ENCODE measurements at places on chromosomes 4 and X.

- DNase-seq = peak; percentile 39
Observed at GRCh38 chrX:38260231-38260630, 39.6 kb upstream of the SRPX start.

DNA sequence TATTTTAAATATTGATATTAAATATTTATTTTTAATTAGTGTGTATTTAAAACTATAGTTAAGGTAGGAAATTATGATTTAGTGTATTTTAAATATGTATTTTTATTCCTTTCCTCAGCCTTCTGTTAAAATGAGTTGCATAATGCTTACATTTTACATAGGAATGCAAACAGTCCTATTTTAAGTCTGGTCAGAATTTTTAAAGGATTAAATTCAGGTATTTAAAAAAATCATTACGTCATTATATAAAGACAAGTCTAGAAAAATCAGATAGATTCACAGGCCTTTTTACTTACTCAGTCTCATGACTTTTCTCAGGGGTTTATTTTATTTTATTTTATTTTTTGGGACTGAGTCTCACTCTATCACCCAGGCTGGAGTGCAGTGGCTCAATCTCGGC is 50.4 kb upstream of the RPA4 start:
- DNase-seq = no peak

DNA sequence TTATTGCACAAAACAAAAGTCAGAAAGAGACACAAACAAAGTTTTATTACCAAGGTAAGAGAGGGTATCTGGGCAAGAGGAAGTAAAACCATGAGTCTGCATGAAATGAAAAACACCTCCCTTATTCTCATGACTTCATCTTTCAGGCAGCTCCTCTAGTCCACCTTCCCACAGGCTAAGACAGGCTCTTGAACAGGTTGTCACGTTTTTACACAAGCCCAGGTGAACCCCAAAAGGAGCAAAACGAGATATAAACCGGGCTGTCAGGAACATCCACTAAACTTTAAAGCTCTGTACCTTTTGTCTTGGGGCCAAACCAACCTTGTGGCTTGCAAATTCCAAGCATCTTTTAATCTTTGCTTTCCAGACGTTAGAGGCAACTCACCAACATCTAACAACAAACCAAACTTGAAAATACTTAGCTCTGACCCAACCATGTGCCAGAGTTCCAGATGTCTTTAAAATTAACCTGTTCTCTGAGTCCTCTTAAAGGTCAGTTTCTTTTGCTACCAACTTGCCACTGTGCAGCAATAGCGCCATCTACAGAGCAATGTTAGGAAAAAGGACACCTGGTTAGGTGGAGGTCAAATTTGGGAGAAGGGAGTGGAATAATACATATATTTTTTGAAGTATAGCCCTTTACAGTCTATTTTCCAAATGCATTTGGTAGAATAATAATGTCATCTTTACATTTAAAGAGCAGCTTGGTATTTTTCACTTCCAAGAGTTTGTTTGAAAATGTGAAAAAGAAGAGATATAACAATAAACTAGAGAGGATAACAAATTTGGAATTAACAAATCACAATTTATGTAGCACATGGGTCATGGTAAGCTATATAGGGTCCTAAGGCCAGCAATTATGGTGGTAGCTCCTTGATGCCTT is 73.1 kb downstream of the QRFPR start:
- DNase-seq = peak; percentile 56

DNA sequence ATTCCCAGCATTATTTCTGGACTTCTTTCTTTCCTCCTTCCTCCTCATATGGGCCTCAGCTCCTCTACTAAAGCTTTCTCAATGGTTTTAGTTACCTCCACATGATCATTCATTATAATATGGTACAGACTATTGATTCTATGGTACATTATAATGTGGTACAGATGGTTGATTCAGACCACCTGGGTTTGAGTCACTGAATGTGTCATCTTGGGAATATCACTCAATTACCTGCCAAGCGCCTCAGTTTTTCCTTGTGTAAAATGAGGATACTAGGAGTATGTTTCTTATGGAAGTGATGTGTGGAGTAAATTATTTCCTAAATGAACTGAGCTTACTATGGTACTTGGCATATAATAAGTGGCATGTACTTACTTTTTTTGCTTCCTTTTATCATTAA is 27.7 kb downstream of the SLIT2 start:
- no peak for DNase-seq

- DNase-seq = no peak
Observed at GRCh38 chrX:40727093-40727492, 8.2 kb downstream of the MED14 start.

DNA sequence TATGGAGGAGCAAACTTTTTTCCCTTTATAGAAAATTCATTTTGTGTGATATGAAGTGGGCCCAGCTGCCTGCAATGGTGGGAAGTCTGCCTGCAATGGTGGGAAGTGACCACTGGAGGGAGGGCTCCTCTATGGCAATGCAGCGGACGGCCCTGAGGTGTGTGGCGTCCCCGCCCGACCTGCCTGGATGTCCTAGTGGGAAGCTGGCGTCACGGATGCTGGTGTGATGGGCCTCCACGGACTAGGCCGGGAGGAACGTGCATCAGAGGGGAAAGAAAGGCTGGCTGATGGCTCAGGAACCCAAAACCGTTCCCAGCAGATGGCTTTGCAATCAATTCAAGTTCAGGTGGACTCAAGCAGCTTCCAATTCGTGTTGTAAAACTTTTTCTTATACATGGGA is 177.9 kb downstream of the AFAP1 start:
- peak; percentile 87 for DNase-seq

- no peak for DNase-seq
Observed at GRCh38 chr4:22573198-22573597, 57.3 kb upstream of the ADGRA3 start.

DNA sequence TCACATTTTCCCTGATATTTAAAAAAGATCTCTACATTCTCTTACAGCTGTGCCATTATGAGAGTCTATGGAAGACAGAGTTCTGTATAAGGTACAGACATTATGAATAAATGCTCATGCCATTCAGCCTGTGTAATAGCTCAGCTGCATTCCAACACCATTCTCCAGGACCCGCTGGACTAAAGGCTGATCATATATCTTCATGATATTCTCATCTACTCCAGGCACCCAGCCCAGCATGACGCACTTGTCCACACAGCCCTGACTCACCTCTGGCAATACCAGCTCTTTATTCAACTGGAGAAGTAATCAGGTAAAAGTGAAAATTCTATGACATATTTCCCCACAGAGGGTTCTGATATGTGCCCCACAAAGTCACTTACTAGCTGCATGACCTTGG is 437.5 kb upstream of the FGF16 start:
- DNase-seq = no peak

DNA sequence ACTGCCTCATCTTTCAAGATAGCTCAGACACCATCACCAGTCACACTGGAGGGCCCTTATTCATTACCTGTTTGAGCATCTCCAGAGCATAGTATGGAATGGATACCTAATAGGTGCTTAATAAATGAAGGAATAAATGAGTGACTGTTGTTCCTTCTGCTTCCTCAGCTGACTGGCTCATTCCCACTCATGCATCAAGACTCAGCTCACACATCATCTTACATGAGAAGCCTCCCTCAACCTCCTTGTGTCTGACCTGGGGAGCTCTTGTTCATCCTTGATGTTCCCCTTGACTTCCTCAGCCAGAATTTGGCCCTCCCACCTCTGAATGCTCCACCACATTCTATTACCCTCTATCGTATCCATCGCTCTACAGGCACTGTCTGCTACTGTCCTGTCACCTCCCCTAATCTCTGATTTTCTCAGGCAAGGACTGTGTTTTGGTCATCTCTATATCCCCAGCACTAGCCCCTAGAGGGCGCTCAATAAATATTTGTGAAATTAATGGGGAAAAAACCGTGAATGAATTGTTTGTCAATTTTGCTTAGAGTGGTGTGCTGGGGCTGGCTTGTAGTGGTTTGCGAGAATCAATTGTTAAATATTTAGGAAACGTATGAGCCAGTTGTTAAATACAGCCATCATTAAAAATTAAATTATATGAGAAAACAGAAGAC is 88.3 kb downstream of the NHSL2 start:
- peak; percentile 40 for DNase-seq

GRCh38 chr4:125420526-125420925 is 105.8 kb downstream of the FAT4 start:
- no peak for DNase-seq

- DNase-seq = no peak
Observed at GRCh38 chr4:150960818-150961217, 54.3 kb downstream of the LRBA start.

GRCh38 chr4:145436796-145437195 is 44.9 kb upstream of the SMAD1 start:
- DNase-seq = no peak

GRCh38 chr4:39682138-39682537 is 15.8 kb upstream of the UBE2K start:
- DNase-seq = peak; percentile 61

GRCh38 chrX:133681421-133681820 is 266.1 kb upstream of the GPC4 start:
- DNase-seq = no peak

- no peak for DNase-seq
Observed at GRCh38 chr4:23368081-23368697, 521.7 kb downstream of the PPARGC1A start.

DNA sequence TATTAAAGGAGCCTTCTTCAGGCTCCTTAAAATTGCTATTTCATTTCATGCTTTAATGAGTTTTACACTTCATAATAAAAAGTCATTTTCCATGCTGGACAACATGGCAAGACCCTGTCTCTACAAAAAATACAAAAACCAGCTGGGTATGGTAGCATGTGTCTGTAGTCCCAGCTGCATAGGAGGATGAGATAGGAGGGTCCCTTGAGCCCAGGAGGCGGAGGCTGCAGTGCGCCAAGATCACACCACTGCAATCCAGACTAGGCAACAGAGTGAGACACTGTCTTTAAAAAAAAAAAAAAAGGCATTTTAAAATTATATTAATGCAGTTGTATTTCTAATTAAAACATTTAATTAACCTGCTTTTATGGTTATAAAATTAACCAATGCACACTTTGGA is 49.2 kb downstream of the PDS5A start:
- DNase-seq = no peak

- no peak for DNase-seq
Observed at GRCh38 chr4:158129694-158130093, 43.1 kb downstream of the GASK1B start.

DNA sequence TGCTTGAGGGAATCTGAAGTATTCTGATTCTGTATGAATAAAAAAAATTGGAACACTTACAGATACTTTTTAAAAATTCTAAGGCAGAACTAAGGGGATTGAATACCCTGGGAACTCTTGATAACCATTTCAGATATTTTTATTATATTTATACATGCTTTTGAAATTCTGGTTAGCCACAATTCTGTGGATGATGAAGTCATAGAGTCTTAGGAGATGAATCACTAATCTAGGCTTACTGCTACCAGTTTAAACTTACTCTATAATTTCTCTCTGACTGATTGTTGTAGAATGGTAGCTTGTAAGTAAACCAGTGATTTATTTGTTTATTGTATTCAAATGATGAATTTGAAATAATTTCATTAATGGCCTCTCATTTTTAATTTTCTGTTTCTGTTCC is 11.4 kb upstream of the SLAIN2 start:
- DNase-seq = no peak

DNA sequence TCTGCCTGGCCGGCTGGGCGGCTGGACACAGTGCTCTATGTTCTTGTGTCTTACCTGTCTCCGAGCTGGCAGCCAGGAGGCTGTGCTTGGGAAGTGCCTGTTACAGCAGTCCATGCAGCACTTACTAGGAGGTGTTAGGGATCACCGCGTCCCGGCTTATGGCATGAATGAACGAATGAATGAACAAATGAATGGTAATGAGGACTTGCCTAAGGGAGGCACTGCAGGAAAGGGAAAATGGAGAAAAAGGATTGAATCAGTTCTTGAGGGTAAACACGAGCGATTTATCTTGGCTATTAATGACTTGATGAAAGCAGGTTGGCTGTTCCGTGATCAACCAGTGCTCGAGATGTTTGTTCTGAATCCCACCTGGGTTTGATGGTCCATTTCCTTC is 31.1 kb downstream of the TBC1D14 start:
- DNase-seq = no peak

GRCh38 chrX:103533511-103534216 is 14.4 kb upstream of the RAB40A start:
- DNase-seq = peak; percentile 17

DNA sequence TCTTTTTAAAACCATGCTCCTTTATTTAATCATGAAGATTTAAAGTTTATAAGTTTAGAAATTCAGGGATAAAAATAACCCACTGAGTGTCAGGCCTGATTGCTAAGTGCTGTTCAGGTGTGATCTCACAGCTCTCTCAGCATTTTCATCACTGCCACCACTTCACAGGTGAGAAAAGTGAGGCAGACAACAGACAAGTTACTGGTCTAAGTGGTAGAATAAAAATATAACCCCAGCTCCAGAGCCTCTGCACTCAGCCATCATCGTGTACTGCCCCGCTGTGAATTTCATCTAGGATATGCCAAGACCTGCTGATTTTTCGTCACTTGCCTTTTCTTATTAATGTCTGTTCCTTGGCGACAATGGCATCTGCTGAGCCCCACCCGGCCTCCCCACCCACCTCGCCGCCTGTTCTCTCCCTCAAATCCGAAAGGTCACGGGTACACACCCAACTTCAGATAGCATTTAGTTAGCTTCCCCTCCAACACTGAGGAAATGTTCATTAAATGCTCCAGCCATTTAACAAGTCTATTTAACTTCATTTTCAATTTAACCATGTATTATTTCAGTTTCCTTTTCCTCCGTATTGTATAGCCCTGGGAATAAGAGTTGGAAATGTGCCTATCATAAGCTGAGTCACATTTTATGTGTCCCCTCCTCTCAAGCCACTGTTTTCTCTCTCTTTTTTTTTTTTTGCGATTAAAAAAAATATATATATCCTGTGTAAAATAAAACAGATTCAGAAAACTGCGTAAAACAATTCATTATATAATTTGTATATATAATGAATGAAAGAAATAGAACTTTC is 236.5 kb downstream of the CBR4 start:
- no peak for DNase-seq

DNA sequence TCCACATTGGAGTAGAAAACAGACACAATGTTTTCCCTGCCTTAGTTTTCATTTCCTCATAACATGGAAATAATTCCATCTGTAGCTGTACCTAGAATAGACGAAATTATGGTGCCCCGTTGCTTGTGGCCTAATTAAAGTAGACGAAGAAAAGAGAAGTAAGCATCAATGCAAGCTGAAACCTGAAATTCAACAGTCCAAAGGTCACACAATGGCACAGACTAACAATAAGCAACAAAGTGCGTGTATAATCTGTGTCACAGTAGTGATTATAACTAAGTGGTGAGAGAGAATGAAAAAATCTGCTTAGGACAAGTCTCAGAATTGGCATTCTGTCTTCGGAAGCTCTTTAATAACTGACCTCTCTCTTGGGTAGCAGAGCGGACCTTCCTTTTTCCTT is 24.3 kb downstream of the MAGEB17 start:
- DNase-seq = no peak

DNA sequence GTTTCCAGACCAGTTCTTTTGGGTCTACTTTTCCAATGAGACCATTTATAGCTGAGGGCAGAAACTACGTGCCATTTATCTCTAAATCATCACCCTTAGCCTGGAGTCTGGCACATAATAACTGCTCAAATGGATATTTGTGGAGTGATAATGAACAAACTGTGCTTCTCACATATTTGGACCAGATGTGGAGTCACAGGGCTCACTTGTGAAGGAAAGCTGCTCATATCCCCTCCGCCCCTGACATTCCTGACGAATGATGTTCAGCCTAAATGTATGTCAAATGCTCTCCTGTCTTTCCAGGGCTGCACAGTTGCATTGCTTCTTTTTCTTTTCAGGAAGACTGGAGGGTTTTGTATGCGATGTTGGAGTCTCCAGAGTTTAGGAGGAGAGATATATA is 110.1 kb downstream of the GBA3 start:
- DNase-seq = no peak
